ENCODE measurements at places on chromosomes 2 and 18.

DNA sequence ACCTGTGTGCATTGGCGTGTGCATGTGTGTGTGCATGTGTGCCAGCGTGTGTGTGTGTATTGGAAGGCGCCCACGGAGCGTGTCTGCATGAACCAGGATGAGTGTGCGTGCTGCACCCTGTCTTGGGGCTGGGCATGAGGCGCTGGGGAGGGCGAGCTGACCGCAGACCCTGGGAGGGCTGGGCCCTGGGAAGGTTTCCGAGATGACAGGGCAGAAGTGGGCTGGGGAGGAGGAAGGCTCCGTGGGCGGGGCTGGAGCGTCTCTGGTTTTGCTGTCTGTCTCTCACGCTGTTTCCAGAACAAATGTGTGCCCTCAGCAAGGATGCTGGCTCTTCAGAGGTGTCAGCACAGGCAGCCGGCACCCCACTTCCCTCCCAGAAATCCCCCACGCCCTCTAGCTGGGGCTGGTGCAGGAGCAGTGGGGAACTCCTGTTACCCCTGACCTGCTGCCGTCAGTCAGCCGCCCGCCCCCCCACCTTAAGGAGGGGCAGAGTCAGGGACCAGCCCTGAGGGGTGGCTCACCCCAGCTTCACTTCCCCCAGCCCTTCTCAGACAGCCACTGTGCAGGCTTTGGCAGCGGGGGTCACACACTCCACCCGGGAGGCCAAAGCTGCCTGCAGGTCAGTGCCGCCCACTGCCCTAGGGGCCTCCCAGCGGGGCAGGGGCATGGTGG lies at the start of gene GPR35:
TSS of gene GPR35 (plus strand) at position 531 of the 672 bp plus-strand sequence. CDS start 4,473 bp downstream, outside the sequence.
- no peak for DNase-seq

- no peak for DNase-seq
Measured at GRCh38 chr2:236120829-236121228, 47.4 kb downstream of the GBX2 start.

GRCh38 chr18:35465329-35465728 lies 32.4 kb downstream of the INO80C start:
- DNase-seq, result no peak

DNA sequence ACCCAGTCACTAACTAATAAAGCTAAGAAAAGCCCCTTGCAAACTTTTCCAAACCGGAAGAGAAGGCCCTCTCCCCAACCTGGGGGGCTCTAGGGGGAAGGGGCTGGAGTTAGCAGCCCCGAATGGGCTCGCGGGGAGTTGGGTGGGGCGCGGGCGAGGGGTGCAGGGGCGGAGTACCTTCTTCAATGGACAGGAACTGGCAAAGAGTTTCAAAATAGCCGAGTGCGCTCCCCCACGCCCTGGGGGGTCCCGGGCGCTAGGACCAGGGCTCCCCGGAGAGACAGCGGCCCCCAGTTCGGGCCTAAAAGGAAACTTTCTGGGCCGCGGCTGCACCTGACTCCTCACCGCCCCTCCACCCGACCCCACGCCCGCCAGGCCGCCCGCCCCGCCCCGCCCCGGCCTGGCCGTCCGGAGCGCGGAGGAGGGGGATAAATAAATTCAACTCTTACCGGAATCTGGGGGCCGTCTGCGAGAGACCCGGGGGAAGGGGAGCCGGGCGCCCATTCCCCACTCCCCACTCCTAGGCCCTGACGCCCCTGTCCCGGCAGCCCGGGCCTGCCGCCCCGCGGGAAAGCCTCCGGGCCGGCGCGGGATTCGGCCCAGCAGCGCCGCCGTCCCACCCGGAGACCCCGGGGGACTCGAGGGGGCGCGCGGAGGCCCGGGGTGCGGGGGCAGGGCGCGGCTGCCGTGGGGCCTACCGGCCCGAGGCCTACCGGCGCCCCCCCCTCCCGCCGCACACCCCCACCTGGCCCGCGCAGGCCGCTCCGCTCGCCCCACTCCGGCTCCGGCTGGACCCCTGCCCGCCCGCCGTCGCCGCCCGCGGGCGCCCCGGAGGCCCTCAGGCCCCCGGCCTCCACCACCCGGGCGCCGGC lies 868 bp downstream of the INO80D start:
- DNase-seq, result no peak

- no peak for DNase-seq
Measured at GRCh38 chr2:171009386-171009785, 80.3 kb downstream of the GORASP2 start.

GRCh38 chr2:29035016-29035745 lies 39.1 kb downstream of the PCARE start:
- DNase-seq, result no peak

DNA sequence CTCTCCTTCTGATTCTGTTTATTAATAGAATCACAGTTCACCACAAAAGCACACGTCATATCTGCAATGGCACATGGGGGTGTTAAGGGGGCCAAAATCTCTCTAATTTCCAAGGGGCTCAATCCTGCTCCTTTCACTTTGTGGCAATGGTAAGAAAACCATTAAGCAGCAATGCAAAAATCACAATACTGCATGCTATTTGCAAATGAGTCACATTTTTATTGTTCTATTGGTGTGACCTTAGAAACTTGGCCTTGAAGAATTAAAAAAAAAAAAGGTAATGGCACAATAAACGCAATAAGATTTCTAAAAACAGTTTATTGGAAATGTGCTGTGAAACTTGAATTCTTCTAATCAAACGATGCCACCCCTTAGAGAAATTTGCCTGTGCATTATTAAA lies 251.5 kb downstream of the ZNF521 start:
- DNase-seq, result no peak
